AG04450 (cell line): ENCODE measurements at places on chromosomes 1 and 21.
A peak's percentile ranks its signal among the peaks of the same experiment; 100 is the strongest.

- no peak for DNase-seq
Measured at GRCh38 chr1:69191335-69191734, 376.4 kb upstream of the LRRC7 start.

- DNase-seq = no peak
Measured at GRCh38 chr1:1426496-1427105, 5.5 kb upstream of the ANKRD65 start.

DNA sequence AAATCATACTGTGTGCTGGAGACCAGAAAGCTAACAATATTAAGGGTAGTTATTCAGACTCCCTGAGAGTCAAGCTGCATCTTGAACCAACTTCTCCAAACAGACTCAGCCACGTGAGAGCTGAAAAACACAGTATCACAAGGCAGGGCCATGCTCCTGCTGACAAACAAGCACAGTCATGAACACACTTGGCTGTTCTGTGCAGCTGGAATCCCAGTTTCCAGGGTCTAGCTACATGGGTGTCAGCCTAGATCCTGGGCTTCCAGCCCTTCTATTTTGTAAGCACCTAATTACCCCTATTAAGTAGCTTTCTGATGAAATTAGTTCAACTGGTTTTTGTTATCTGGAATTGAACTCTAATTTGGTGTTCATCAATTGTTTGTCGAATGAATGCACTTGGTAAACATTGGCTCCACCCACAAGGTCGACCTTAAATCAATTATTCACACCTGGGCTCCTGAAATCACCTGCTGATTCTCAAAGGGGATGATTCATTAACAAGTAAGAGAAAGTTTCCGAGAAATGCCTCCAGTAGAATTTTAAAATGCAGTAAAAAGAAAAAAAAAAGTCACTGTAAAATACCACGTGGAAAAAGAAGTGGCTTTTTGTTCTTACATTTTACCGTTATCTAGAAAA lies 179.3 kb downstream of the ZC3H11B start:
- DNase-seq = no peak

DNA sequence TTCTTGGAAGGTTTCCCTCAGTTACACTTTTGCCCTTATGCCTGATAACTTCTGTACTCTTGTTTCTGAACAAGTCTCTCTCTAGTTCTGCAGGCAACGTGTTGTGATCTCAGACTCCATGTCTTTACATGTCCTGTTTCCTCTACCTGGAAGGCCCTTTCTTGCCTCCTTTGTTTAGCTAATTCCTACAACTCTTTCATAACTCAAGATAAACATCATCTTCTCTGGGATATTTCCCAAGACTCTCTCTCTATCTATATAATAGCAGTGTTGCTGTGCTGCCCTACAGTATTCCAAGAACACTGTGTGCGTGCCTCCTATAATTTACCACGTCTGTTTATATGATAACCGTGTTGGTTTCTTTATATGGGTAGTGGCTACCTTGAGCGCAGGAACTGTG lies 47.8 kb downstream of the CHRM3 start:
- DNase-seq = no peak

DNA sequence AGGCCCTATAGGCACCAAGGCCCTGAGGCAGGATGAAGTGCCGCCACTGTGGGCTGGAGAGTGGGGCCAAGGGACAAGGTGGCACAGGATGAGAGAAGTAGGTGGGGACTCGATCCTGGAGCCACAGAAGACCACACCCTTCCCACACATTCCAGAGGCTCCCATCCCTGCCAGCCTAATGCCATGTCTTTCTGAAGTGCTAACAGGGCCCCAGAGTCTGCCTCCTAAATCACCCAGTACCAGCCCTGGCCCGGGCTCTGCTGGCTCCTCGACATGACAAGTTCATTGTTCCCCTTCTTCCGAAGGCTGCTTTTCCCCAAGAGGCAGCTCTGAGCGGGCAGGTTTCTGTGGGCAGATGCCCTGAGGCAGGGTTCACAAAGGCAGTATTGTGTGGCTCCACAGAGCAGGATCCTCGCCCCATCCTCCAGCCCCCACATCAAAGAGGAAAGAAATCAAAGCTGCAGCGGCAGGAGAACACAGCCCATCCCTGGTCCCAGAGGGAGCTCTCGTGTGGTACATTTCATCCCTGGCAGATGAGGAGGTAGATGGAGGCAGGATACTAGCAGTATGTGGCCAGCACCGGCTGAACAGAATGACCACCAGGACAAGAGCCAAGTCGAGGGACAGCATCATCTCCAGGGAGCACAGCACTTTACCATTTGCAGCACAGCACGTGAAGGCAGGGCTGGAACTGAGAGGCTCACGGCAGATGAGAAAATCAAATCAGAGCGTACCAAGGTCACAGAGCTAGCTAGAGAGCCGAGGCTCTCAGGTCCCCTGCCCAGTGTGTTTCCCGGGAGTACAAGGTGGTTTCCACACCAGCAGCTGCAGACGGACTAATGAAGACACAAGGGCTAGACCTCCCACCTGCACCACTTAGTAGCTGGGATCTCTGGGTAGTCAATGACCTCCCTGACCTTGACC lies 64.8 kb downstream of the SYF2 start:
- DNase-seq = no peak

- no peak for DNase-seq
Measured at GRCh38 chr1:212520746-212521145, 87.8 kb upstream of the ATF3 start.

DNA sequence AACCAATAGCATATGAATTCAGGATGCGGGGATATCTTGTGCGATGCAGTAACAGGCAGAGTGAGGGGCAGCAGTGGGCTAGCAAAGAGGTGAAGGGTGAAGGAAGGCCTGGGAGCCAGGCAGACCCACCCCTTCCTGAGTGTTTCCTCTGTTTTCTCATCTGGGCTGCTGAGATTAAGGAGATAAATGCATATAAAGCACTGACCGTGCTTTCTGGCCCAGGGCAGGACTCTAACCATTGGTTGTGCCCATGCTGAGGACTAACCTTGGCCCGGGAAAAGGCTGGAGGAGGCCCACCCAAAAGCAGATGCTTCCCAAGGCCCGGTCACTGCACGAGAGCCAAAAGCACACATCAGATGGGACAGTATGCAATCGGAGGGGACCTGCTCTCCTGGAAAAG lies 87.6 kb downstream of the PSMG1 start:
- no peak for DNase-seq

GRCh38 chr1:77126307-77126706 lies 92.9 kb downstream of the PIGK start:
- peak; percentile 46 for DNase-seq

- no peak for DNase-seq
Measured at GRCh38 chr1:43381612-43382011, 8.0 kb downstream of the MED8 start.

DNA sequence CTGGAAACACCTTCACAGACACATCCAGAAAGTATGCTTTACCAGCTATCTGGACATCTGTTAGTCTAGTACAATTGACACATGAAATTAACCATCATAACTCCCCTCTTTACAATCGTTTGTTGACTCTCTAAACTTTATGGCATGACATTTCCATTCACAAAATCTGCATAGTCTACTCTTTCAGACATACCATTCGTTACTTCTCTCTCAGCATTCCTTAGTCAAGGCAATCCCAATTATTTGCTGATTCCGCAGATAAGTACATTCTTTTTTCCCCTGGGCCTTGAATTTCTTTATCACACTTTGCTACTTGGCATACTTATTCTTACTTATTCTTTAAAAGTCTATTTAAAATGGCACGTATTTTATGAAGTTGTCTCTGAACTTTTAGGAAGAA lies 15.1 kb upstream of the CRB1 start:
- DNase-seq = no peak

GRCh38 chr1:153561466-153561985 lies 4.1 kb downstream of the S100A2 start:
- no peak for DNase-seq

DNA sequence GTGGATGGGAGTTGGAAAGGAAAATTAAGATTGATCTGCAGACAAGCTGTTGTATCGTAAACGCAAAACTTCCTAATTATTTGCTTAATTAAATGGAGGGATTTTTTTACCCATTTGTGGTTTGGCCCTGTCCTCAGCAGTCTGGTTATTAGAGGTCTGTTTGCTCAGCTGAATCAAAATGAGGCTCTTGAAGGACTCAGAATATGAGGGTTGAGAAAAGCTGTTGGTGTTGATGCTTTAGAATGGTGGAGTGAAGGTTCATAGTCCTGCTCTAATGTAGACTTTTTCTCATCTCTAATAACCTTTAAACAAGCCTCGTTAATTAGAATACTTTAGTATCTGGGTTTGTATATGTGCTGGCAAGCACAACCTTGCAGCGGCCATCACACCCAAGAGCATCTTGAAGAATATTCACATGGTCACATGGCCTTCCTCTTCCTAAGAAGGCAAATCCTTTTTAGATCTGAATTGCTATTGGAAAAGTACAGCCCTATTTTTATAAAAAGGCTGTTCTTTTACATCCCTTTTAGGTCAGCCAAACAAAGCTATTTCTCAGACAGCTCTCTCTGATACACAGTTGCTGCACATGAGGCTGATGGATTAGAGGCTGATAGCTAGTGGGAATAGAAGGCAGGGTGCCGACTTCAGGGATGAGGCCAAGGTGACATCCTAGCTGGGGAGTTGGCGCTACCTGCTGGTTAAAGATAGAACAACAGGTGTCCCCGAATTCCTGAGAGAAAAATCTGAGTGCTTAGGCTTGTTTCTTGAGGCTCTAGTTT lies 53.8 kb downstream of the MACF1 start:
- DNase-seq = no peak

- no peak for DNase-seq
Measured at GRCh38 chr1:172391976-172392375, 28.5 kb upstream of the C1orf105 start.

- no peak for DNase-seq
Measured at GRCh38 chr1:208933984-208934525, 649.5 kb upstream of the CAMK1G start.

DNA sequence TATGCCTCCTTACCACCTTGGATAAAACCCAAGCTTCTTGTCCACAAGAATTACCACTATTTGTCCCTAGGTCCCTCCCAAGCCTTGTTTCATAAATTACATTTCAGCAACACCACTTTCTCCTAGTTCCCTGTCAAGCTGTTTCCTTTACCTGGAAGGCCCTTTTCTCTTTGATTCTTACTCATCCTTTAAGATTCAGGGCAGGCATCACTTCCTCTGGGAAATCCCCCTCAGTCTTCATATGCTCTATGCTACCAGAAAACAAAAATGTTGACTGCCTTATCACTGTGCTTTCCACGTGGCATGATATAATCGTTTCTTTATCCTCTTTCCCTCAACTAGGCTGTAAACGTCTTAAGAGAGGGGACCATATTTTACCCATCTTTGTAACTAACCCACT lies 102.7 kb downstream of the LYST start:
- no peak for DNase-seq

GRCh38 chr1:110542725-110543124 lies 23.8 kb upstream of the KCNA10 start:
- DNase-seq = no peak

GRCh38 chr1:248825136-248825535 lies 579 bp downstream of the SH3BP5L start:
- DNase-seq = no peak

- DNase-seq = no peak
Measured at GRCh38 chr1:234852659-234853058, 242.7 kb upstream of the IRF2BP2 start.
